Adrenal gland (tissue), 19 donors: ENCODE measurements at places on chromosomes 13 and 19. TPM values are rescaled to one million over a fixed set of nuclear protein-coding genes. Genes with fewer than 3 reads are reported as not detected.

The GPR18 gene
- not detected for total RNA-seq

The NFIX gene
- total RNA-seq = 1.3 TPM

The ATP8A2 gene
- 2.7 TPM for total RNA-seq

The COQ8B gene
- total RNA-seq = 49.5 TPM

The ACTN4 gene
- total RNA-seq = 593 TPM

The ZNF283 gene
- total RNA-seq = 2.8 TPM

The MADCAM1 gene
- total RNA-seq = 0.14 TPM

The CYP2A6 gene
- total RNA-seq = 1.4 TPM

DNA sequence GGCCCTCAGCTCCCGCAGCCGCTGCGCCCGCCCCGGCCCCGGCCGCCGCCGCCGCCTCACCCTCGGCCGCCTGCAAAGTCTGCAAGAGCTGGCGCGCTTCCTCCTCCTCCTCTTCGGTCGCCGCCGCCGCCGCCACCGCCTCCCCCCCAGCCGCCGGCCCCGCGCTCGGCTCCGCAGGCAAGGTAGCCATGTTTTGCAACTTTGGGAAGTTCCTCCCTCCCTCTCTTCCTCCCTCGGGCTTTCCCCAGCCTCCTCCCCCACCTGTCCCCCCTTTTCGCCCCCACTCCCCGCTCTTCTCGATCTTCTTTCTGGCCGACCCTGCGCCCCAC lies 433 bp downstream of the SIX5 start:
- peaks cover 8% of the 10 kb centered on the region for H3K36me3 ChIP-seq
- peak; percentile 67 for DNase-seq
- peak overlapping the region; percentile 76 for H3K4me3 ChIP-seq
- H3K27me3 ChIP-seq = no peaks in the 10 kb centered on the region
- H3K27ac ChIP-seq = peak overlapping the region; percentile 93

- no peak overlapping the region for H3K27ac ChIP-seq
- H3K36me3 ChIP-seq = no peaks in the 10 kb centered on the region
- H3K4me1 ChIP-seq = peaks cover 24% of the 10 kb centered on the region
- no peak for DNase-seq
- no peak overlapping the region for H3K4me3 ChIP-seq
Measured at GRCh38 chr13:51734786-51735185, 69.2 kb downstream of the DHRS12 start.

- no peak overlapping the region for H3K27ac ChIP-seq
- DNase-seq = no peak
- no peaks in the 10 kb centered on the region for H3K36me3 ChIP-seq
- H3K4me3 ChIP-seq = no peak overlapping the region
- H3K27me3 ChIP-seq = no peaks in the 10 kb centered on the region
Measured at GRCh38 chr13:75318138-75318833, 163.7 kb downstream of the TBC1D4 start.

- no peaks in the 10 kb centered on the region for H3K4me1 ChIP-seq
- no peak overlapping the region for H3K27ac ChIP-seq
- H3K27me3 ChIP-seq = no peaks in the 10 kb centered on the region
- no peak for DNase-seq
- no peak overlapping the region for H3K4me3 ChIP-seq
Measured at GRCh38 chr13:77583581-77583980, 48.1 kb downstream of the SCEL start.

DNA sequence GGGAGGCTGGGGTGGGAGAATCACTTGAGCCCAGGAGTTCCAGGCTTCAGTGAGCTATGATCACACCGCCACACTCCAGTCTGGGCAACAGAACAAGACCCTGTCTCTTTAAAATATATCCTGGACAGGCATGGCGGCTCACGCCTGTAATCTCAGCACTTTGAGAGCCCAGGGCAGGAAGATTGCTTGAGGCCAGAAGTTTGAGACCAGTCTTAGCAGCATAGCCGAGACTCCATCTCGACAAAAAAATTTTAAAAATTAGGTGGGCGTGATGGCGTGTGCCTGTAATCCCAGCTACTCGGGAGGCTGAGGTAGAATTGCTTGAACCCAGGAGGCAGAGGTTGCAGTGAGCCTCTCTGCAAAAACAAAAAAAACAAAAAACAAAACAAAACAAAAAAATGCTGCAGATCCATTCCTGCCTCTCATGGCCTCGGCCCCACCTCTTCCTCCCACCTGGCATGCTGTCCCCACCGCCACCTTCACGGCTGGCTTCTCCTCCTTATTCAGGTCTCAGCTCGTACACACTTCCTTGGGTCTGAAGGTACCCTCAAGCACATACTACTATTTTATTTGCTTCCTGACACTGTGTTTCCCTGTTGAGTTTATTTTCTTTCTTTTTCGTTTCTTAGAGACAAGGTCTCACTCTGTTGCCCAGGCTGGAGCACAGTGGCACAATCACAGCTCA lies 5.3 kb downstream of the RFX1 start:
- peaks cover 24% of the 10 kb centered on the region for H3K4me1 ChIP-seq
- H3K27me3 ChIP-seq = no peaks in the 10 kb centered on the region
- H3K4me3 ChIP-seq = no peak overlapping the region
- H3K27ac ChIP-seq = no peak overlapping the region

- no peak overlapping the region for H3K27ac ChIP-seq
- no peaks in the 10 kb centered on the region for H3K36me3 ChIP-seq
- no peak overlapping the region for H3K4me3 ChIP-seq
- no peaks in the 10 kb centered on the region for H3K27me3 ChIP-seq
Measured at GRCh38 chr13:106493533-106494220, 41.8 kb downstream of the EFNB2 start.

- no peak overlapping the region for H3K27ac ChIP-seq
- DNase-seq = no peak
- H3K36me3 ChIP-seq = no peaks in the 10 kb centered on the region
- H3K4me1 ChIP-seq = peaks cover 7% of the 10 kb centered on the region
- H3K4me3 ChIP-seq = no peak overlapping the region
- no peaks in the 10 kb centered on the region for H3K27me3 ChIP-seq
Measured at GRCh38 chr13:35164324-35164932, 222.4 kb downstream of the NBEA start.

- DNase-seq = no peak
- no peaks in the 10 kb centered on the region for H3K4me1 ChIP-seq
- H3K27me3 ChIP-seq = no peaks in the 10 kb centered on the region
Measured at GRCh38 chr13:43472339-43472738, 314.4 kb downstream of the ENOX1 start.

GRCh38 chr19:23802290-23802689 lies 43.6 kb upstream of the ZNF681 start:
- peaks cover 6% of the 10 kb centered on the region for H3K4me1 ChIP-seq
- no peak overlapping the region for H3K4me3 ChIP-seq
- H3K27me3 ChIP-seq = no peaks in the 10 kb centered on the region
- H3K36me3 ChIP-seq = no peaks in the 10 kb centered on the region
- H3K27ac ChIP-seq = peak overlapping the region; percentile 63
- peak; percentile 62 for DNase-seq

DNA sequence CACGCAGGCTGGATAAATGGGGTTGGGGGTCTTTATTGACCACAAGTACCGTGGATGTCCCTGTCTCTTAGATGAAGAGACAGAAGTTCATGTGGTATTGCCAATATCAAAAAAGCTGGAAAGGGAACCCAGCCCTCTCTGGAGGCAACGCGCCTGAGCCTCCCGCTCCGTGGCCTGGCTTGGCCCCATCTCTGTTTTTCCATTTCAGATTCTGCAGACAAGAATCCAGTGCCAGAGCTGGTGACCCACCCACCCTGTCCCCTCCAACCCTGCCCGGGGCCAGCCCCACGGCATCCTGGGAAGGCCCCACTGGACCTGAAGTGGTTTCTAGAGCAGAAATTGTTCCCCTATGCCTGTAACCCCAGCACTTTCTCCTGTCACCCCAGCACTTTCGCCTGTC lies 57.7 kb downstream of the PTPRS start:
- H3K36me3 ChIP-seq = no peaks in the 10 kb centered on the region
- H3K4me3 ChIP-seq = no peak overlapping the region
- no peak for DNase-seq
- H3K27ac ChIP-seq = no peak overlapping the region
- peaks cover 22% of the 10 kb centered on the region for H3K4me1 ChIP-seq

- peak; percentile 50 for DNase-seq
- H3K27me3 ChIP-seq = no peaks in the 10 kb centered on the region
- H3K4me3 ChIP-seq = no peak overlapping the region
- H3K4me1 ChIP-seq = peaks cover 4% of the 10 kb centered on the region
Measured at GRCh38 chr19:47729799-47730520, 15.4 kb upstream of the NOP53 start.

DNA sequence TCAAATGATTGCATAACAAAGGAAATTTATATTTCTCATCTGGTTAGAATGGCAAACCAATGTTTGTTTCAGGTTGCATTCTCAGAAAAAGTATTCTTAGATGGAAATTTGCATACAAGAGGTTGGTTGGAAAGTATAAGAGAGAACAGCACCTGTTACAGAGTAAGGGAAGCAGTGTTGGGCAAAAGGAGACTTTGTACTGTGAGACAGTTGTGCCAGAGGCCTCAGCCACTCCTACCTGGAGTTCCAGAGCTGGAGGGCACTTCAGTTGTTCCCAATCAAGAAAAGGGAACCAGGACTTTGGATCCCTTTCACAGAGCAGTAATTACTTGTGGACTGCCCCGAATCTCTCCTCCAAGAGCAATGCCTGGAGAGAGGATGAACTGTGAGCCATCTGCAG lies 81.8 kb downstream of the SPRY2 start:
- H3K4me3 ChIP-seq = no peak overlapping the region
- no peaks in the 10 kb centered on the region for H3K36me3 ChIP-seq
- DNase-seq = no peak
- H3K27ac ChIP-seq = no peak overlapping the region
- H3K27me3 ChIP-seq = no peaks in the 10 kb centered on the region

DNA sequence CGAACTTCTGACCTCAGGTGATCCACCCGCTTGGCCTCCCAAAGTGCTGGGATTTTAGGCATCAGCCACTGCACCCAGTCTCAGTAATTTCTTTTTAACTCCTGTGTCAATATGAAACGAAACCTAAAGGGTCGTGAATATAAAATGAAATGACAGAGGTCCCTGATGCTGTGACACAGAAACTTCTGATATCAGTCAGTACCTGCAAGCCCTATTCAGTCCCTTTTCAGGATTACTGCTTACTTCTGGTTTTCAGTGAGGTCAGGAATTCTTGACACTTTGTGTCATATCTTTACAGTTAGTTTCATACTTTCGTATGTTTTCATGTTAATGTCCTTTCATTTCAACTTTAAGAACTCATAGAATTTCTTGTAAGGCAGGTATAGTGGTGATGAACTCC lies 58.7 kb downstream of the RNF17 start:
- H3K27ac ChIP-seq = no peak overlapping the region
- no peaks in the 10 kb centered on the region for H3K36me3 ChIP-seq
- no peak overlapping the region for H3K4me3 ChIP-seq
- no peaks in the 10 kb centered on the region for H3K27me3 ChIP-seq
- DNase-seq = no peak
- no peaks in the 10 kb centered on the region for H3K4me1 ChIP-seq

DNA sequence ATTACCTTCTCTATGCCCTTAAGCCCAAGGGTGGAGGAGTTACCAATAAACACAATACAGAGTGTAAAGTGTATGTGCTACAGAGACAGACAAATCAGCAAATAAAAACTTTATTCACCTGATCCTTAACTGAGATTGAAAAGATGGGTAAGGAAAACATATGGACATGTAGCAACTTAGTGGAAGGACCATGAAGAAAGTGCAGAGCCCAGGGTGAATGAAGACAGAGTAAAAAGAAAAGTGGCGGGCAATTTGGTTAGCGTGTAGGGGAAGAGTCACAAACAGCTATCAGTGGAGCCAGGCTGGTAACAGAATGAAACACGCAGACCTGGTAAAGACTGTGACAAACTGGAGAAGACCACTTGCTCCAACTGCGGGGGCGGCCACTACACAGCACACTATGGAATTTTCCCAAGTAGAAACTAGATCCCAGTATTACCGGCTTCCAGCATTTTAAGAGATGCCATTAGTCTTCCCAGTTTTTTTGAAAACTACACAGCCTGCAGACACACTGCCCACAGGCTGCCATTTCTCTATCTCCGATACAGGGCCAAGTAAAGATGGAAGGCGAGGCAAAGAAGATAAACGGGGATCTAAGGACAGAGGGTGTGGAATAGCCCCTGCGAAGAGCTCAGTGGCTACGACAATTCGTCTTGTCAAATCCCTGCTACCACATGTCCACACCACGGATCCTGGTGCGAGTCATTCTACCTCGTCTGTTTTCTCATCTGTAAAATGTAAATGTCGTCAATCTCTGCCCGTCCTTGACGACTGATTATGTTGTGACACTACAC lies 1.2 kb downstream of the UQCRFS1 start:
- no peaks in the 10 kb centered on the region for H3K4me1 ChIP-seq
- H3K27me3 ChIP-seq = no peaks in the 10 kb centered on the region
- DNase-seq = peak; percentile 27
- H3K27ac ChIP-seq = peak overlapping the region; percentile 87
- H3K4me3 ChIP-seq = peak overlapping the region; percentile 60

DNA sequence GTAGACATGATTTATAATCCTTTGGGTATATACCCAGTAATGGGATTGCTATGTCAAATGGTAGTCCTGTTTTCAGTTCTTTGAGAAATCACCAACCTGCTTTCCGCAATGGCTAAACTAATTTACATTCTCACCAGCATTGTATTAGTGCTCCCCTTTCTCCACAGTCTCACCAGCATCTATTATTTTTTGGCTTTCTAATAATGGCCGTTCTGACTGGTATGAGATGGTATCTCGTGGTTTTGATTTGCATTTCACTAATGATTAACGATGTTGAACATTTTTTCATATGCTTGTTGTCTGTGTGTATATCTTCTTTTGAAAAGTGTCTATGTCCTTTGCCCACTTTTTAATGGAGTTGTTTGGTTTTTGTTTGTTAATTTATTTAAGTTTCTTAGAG lies 165.1 kb downstream of the PDS5B start:
- no peak overlapping the region for H3K27ac ChIP-seq
- H3K4me1 ChIP-seq = no peaks in the 10 kb centered on the region
- peaks cover 16% of the 10 kb centered on the region for H3K36me3 ChIP-seq
- H3K27me3 ChIP-seq = no peaks in the 10 kb centered on the region
- no peak for DNase-seq

GRCh38 chr13:49098771-49099512 lies 121.2 kb upstream of the MLNR start:
- peaks cover 16% of the 10 kb centered on the region for H3K4me1 ChIP-seq

- no peak overlapping the region for H3K4me3 ChIP-seq
- DNase-seq = no peak
- H3K27me3 ChIP-seq = no peaks in the 10 kb centered on the region
- no peak overlapping the region for H3K27ac ChIP-seq
- H3K36me3 ChIP-seq = no peaks in the 10 kb centered on the region
Measured at GRCh38 chr13:97425590-97425989, 8.4 kb upstream of the RAP2A start.

GRCh38 chr13:77176350-77176749 lies 149.4 kb upstream of the FBXL3 start:
- no peak overlapping the region for H3K4me3 ChIP-seq
- no peaks in the 10 kb centered on the region for H3K27me3 ChIP-seq
